ENCODE measurements at places on chromosomes 2 and 18. TPM values are rescaled to one million over a fixed set of nuclear protein-coding genes. Genes with fewer than 3 reads are reported as not detected.

Gene TRMT61B
- 11.4 TPM for total RNA-seq

Gene COL3A1
- 3,551 TPM for total RNA-seq

Gene ZNF407
- total RNA-seq, result 17.9 TPM

Gene KANSL1L
- 20.5 TPM for total RNA-seq

Gene RTKN
- total RNA-seq, result 16.3 TPM

Gene RAD51AP2
- not detected for total RNA-seq

Gene CABLES1
- 14.1 TPM for total RNA-seq

Gene MAP3K19
- total RNA-seq, result not detected

Gene ZNF514
- 14.3 TPM for total RNA-seq

Gene CMPK2
- total RNA-seq, result 0.36 TPM

Gene TTL
- total RNA-seq, result 32.3 TPM

Gene COL4A3
- 3.5 TPM for total RNA-seq

Gene PER2
- total RNA-seq, result 3.9 TPM

Gene GAL3ST2
- 0.46 TPM for total RNA-seq

Gene MBD5
- total RNA-seq, result 22.4 TPM

Gene IL37
- total RNA-seq, result not detected

Gene EFHD1
- 2.7 TPM for total RNA-seq

Gene SERPINB4
- total RNA-seq, result not detected

Gene GATA6
- total RNA-seq, result 40.3 TPM

Gene LRRC30
- total RNA-seq, result not detected

Gene SP5
- total RNA-seq, result not detected

Gene VIL1
- total RNA-seq, result not detected

Gene CTLA4
- not detected for total RNA-seq

Gene TBR1
- total RNA-seq, result not detected

Gene PRKAG3
- total RNA-seq, result 0.52 TPM

Gene MLPH
- 14.2 TPM for total RNA-seq

Gene SLC11A1
- 0.13 TPM for total RNA-seq

Gene TMEM37
- not detected for total RNA-seq

Gene GALNT14
- 5.3 TPM for total RNA-seq

Gene RBM44
- 0.33 TPM for total RNA-seq

Gene EGR4
- not detected for total RNA-seq

Gene SRD5A2
- not detected for total RNA-seq

Gene WIPF1
- total RNA-seq, result 16.9 TPM

Gene SLC30A3
- total RNA-seq, result 0.03 TPM

Gene SCYGR7
- total RNA-seq, result not detected

Gene DNAH6
- 0.13 TPM for total RNA-seq

Gene UBXN4
- 79.0 TPM for total RNA-seq

Gene MARCHF7
- total RNA-seq, result 108 TPM

Gene PTPRN
- 23.5 TPM for total RNA-seq

Gene PRSS56
- not detected for total RNA-seq

Gene SP100
- total RNA-seq, result 111 TPM

Gene PROKR1
- total RNA-seq, result not detected

Gene SLC9A4
- 0.03 TPM for total RNA-seq

Gene IL18R1
- total RNA-seq, result 8.3 TPM

Gene CTNNA2
- 0.07 TPM for total RNA-seq

Gene RAX
- not detected for total RNA-seq

Gene STAM2
- total RNA-seq, result 34.5 TPM

Gene RND3
- total RNA-seq, result 647 TPM

Gene IL36G
- total RNA-seq, result not detected

Gene SPP2
- not detected for total RNA-seq

Gene BMP10
- not detected for total RNA-seq

Gene TMEM169
- total RNA-seq, result 0.83 TPM

Gene PDIA6
- total RNA-seq, result 582 TPM

Gene C2orf80
- total RNA-seq, result not detected

Gene CCL20
- not detected for total RNA-seq

Gene SFT2D3
- total RNA-seq, result 4.7 TPM

Gene CCDC148
- total RNA-seq, result 0.43 TPM
